ENCODE measurements at places on chromosomes 2 and 18.

- peak; percentile 31 for DNase-seq
These were observed 165.7 kb upstream of the SLC14A2 start for GRCh38 chr18:45449418-45450227.

DNA sequence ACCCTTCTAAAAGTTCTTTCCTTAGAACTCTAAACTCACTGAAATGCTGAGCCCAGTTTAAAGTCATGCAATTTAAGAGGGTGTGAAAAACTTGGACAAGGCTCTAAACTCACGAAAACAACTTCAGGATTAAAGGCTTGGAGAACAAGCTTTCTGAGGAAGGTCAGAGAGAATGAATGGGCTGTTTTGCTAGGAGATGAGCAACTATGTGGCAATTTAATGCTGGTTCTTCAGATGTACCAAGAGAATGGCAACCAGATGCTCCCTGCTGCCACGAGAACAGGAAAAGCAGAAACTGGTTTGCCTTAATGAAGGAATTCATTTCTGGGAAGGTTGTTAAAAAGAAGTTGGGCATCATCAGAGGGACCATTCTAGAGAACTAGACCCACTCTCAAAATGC lies 77.8 kb upstream of the PMAIP1 start:
- DNase-seq, result no peak

- no peak for DNase-seq
These were observed 206.1 kb upstream of the SETBP1 start for GRCh38 chr18:44474591-44474990.

- DNase-seq, result no peak
These were observed 31.3 kb downstream of the NIFK start for GRCh38 chr2:121705390-121705789.

DNA sequence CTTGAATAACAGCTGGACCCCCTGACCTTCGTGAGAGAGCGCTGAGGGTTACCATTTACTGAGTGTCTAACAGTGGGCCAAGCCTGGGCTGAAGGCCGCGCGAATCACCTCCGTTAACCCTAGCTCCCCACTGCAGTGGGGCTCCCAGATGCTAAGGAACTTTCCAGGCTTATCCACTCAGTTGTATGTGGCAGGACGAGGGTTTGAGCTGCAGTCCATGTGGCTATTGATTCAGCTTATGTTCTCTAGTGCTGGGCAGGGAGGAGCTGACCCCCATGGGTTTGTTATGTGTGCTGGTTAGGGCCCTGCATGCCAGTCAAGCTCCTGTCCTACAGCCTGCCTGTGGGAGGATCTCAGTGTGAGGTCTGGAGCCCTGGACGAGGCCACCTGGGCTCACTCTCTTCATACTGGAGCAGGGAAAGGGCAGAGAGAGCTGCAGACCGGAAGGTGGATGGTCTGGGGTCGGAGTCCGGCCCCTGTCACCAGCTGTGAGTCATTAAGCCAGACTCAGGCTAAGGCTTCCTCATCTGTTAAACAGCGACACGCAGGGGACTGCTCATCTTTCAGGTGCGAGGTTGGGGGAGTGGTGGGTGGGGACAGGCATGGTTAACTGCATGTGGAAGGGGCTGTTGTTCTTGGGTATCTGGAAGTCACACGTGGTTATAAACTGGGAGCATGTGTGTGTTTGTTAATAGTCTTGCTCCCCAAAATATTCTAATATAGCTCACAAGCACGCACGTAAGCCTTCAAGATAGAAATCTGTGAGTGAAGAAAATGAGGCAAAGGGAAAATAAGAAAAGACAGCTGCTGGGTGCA lies 6.6 kb downstream of the PSD4 start:
- no peak for DNase-seq

- no peak for DNase-seq
These were observed 569.3 kb downstream of the TNS1 start for GRCh38 chr2:217433522-217433921.

Measured in retinal pigment epithelial cell (primary cell).